ENCODE measurements at places on chromosomes 12 and 14.

DNA sequence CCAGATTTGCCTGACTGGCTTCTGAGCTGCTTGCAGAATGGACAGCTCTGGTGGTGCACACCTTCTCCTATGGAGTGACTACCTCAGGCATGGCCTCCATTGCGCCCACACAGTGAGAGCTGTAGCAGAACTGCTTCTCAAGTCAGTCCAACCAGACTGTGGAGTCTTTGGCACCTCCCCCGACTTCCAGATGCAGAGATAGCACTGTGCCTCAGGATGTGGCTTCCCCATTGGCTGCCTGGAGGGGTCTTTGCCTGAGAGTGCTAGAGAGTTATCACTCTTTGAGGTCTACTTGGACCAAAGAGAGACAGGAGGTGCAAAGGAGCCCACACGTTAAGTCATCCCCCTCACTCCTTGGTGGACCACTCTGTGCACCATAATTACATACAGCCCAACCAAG is 44.8 kb upstream of the FRS2 start:
- no peak for DNase-seq

DNA sequence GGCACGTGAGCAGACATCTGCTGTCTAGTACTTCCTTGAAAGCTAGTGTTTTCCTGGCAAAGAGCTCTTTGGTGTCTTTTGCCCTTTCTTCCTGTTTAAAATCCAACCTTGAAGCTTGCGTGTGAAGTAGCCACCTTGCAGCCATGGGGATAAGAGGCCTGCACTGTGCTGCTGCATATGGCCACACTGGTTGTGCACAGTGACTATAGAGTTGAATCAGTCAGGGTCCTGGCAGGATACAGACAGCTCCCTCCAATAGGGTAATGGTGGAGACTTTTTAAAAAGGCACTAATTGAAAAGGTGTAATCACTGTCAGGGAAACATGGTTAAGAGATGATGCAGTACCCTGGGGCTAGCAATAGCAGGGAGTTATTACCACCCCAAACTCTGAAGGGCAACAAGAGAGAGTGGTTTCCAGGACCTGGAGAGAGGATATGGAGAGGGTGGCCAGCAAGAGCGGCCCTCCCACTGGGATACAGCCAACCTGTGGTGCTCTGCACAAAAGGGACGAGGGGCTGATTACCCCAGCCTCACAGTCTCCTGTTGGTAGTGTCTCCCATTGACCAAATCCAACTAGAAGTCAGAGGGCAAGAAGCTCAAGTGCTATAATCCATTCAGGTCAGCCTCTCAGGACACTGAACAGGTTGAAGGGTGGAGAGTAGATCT is 4.8 kb upstream of the GLT8D2 start:
- no peak for DNase-seq

DNA sequence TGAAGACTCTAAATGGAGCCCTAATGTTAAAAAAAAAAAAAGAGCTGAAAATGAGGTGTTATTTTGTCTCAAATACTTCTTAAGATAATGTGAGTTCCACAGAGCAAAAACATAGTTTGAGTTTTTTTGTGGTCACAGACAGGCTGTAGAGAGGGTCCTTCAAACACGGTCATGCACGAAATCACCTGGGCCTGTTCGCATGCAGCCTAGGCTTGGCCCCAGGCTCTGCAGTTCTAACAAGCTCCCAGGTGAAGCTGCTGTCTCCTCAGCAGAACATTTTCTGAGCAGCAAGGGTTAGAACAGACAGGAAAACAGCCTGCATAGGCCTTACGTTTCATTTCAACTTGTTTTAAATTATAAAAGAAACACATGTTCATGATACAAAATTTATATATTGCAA is 65.4 kb upstream of the TBPL2 start:
- DNase-seq: no peak

GRCh38 chr12:2675776-2676175 is 119.0 kb upstream of the FKBP4 start:
- DNase-seq: peak; percentile 7

DNA sequence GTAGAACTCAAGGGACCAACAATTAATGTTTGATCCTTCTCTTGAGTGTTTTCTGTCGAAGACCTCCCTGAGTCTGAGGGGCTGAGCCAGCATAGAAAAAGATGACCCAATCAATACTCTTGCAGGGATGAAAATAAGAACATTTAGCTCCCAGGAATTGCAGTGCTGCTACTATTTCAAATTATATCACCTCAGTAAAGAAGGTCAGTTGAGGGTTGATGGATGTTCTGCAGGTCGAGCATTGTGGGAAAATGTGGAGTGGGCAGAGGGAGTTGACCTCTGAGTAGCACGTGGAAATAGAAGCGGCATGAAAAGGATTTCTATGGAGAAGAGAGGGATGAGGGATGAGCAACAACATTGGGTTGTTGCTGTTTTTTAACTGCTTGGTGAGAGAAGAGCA is 74.9 kb upstream of the CCDC198 start:
- no peak for DNase-seq

Measured in activated CD8-positive, alpha-beta memory T cell treated with anti-CD3 and anti-CD28 coated beads for 24 hours (primary cell).